ENCODE measurements at places on chromosomes 3 and 15.
A peak's percentile ranks its signal among the peaks of the same experiment; 100 is the strongest.

DNA sequence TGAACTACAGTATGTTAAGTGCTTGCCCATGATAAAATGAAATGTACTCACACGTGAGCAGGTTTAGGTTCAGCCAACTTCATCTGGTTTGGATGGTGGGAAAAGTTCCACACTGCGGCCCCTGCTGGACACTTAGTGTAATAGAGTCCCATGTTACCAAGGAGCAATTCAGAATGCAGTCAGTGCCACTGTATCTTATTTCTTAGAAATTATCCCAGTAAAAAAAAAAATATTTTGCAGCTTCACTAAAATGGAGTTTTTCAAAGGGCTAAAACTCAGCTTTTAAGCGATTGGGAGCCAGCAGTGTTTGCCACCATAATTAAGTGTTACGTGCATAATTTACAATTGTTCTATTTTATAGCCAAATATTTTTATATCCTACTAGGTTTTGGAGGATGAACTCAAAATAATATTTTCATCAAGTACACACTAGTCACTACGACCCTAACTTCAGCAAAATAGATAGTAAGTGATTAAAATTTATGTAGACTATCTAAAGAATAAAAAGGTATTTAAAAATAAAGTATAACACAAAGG, 371.7 kb upstream of the GBE1 start:
- H3K27ac ChIP-seq: no peak overlapping the region
- H3K27me3 ChIP-seq: no peaks in the 10 kb centered on the region
- no peaks in the 10 kb centered on the region for H3K4me1 ChIP-seq
- DNase-seq: peak; percentile 46

- H3K4me1 ChIP-seq: peaks cover 4% of the 10 kb centered on the region
- peaks cover 40% of the 10 kb centered on the region for H3K36me3 ChIP-seq
- no peak overlapping the region for H3K27ac ChIP-seq
- H3K4me3 ChIP-seq: no peak overlapping the region
- no peak for DNase-seq
Observed at GRCh38 chr3:37014620-37015019, 21.3 kb downstream of the MLH1 start.

- H3K36me3 ChIP-seq: peaks cover 4% of the 10 kb centered on the region
- no peak overlapping the region for H3K4me3 ChIP-seq
- H3K27ac ChIP-seq: no peak overlapping the region
- H3K27me3 ChIP-seq: peaks cover 52% of the 10 kb centered on the region
- peaks cover 18% of the 10 kb centered on the region for H3K4me1 ChIP-seq
Observed at GRCh38 chr15:70766597-70766996, 3.2 kb upstream of the UACA start.

- no peak for DNase-seq
- no peaks in the 10 kb centered on the region for H3K4me1 ChIP-seq
- no peak overlapping the region for H3K4me3 ChIP-seq
- no peaks in the 10 kb centered on the region for H3K27me3 ChIP-seq
Observed at GRCh38 chr15:33022629-33023028, 171.9 kb downstream of the FMN1 start.

- peaks cover 19% of the 10 kb centered on the region for H3K4me1 ChIP-seq
- no peak overlapping the region for H3K27ac ChIP-seq
- DNase-seq: no peak
Observed at GRCh38 chr15:90126596-90127435, 24.5 kb upstream of the IDH2 start.

- no peaks in the 10 kb centered on the region for H3K27me3 ChIP-seq
- H3K4me3 ChIP-seq: peak overlapping the region; percentile 82
- no peak for DNase-seq
- peaks cover 6% of the 10 kb centered on the region for H3K36me3 ChIP-seq
- peak overlapping the region; percentile 87 for H3K27ac ChIP-seq
Observed at GRCh38 chr15:72272997-72273352, 621 bp upstream of the PARP6 start.

DNA sequence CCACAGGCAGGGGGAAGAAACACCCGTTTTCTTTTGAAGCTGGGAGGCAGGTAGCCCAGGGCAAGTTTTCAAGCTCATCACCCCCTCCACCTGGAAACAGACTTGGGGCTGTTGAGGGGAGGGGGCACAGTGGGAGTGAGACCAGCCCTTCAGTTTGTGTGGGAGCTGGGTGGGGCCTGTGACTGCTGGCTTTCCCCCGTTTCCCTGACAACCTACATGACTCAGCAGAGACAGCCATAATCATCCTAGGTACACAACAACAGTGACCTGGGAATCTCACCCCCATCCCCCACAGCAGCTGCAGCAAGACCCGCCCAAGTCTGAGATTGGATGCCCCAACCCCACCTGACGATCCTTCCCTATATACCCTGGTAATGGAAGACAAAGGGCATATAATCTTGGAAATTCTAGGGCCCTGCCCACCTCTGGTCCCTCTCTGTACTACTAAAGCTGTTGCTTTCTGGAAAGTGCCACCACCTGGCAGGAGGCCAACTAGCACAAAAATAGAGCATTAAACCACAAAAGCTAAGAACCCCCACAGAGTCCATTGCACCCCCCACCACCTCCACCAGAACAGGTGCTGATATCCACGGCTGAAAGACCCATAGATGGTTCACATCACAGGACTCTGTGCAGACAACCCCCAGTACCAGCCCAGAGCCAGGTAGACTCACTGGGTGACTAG, 422.2 kb upstream of the SGO1 start:
- no peaks in the 10 kb centered on the region for H3K27me3 ChIP-seq
- no peaks in the 10 kb centered on the region for H3K36me3 ChIP-seq
- H3K27ac ChIP-seq: no peak overlapping the region
- H3K4me1 ChIP-seq: no peaks in the 10 kb centered on the region
- no peak overlapping the region for H3K4me3 ChIP-seq
- DNase-seq: no peak

- no peak overlapping the region for H3K27ac ChIP-seq
- H3K36me3 ChIP-seq: no peaks in the 10 kb centered on the region
- H3K4me1 ChIP-seq: no peaks in the 10 kb centered on the region
- H3K27me3 ChIP-seq: no peaks in the 10 kb centered on the region
Observed at GRCh38 chr3:135056733-135057310, 261.8 kb downstream of the EPHB1 start.

DNA sequence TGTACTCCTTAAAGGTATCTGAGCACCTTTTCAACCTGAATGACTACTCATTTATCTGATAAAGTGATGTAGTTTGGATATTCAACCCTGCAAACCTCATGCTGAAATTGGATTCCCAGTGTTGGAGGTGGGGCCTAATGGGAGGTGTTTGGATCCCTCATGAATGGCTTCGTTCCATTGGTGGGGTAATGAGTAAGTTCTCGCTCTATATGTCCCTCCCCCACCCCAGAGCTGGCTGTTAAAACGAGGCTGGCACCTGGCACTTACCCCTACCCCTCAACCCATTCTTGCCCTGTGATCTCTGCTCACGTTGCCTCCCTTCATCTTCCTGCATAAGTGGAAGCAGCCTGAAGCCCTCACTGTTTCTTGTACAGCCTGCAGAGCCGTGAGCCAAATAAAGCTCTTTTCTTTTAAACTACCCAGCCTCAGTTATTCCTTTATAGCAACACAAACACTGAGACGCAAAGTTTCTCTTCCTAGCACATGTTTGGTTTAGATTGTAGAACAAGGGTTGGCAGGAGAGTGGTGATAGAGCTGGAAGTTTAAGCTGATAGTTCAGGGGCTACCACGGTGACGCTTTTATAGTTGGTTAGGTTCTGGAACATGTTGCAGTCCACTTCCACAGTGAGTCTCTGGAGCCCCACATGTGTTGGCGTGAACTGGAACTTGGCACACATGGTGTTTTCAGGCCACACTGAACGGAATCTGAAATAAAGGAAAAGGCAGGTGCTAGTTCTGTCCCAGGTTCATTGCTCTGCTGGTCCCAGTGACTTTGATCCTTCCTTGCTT, 11.8 kb downstream of the CCNDBP1 start:
- H3K27ac ChIP-seq: no peak overlapping the region
- peaks cover 40% of the 10 kb centered on the region for H3K36me3 ChIP-seq
- H3K4me1 ChIP-seq: peaks cover 16% of the 10 kb centered on the region
- H3K27me3 ChIP-seq: no peaks in the 10 kb centered on the region

- no peak overlapping the region for H3K27ac ChIP-seq
- H3K27me3 ChIP-seq: no peaks in the 10 kb centered on the region
- H3K4me3 ChIP-seq: no peak overlapping the region
- no peaks in the 10 kb centered on the region for H3K4me1 ChIP-seq
- DNase-seq: no peak
- H3K36me3 ChIP-seq: no peaks in the 10 kb centered on the region
Observed at GRCh38 chr3:64303401-64303800, 78.1 kb upstream of the PRICKLE2 start.

- H3K4me3 ChIP-seq: no peak overlapping the region
- H3K27ac ChIP-seq: no peak overlapping the region
- no peaks in the 10 kb centered on the region for H3K27me3 ChIP-seq
- no peaks in the 10 kb centered on the region for H3K4me1 ChIP-seq
Observed at GRCh38 chr3:85800676-85801075, 841.9 kb downstream of the CADM2 start.
